NCI-H187 (cell line): ENCODE measurements at places on chromosomes 5 and 9.

GRCh38 chr5:125257057-125257972, 510.9 kb upstream of the ZNF608 start:
- DNase-seq = no peak

DNA sequence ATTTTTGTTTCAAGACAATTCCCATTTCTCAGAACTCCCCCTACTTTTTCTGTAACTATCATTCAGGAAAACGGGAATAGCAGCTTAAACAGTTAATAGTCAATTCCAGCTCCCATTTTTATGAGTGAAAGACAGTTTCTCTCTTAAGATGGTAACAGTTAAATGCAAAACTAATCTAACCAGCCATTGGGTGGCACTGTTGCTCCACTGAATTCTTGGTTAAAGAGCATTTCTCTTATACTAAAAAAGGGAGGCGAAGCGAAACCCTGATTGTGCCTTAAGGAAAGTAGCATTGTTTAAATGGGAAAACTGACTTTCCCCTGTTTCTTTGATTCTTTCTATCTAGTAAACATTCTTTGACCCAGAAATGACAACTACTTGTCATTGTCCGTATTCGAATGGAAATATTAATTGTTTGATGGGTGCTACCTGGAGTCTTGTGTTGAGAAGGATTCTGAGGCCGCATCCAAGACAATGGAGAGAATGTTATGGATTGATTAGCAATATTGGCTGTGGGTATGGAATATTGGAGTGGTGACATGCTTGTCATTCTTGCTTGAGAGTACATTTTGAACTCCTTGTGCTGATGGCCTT, 507.8 kb downstream of the MAT2B start:
- no peak for DNase-seq

DNA sequence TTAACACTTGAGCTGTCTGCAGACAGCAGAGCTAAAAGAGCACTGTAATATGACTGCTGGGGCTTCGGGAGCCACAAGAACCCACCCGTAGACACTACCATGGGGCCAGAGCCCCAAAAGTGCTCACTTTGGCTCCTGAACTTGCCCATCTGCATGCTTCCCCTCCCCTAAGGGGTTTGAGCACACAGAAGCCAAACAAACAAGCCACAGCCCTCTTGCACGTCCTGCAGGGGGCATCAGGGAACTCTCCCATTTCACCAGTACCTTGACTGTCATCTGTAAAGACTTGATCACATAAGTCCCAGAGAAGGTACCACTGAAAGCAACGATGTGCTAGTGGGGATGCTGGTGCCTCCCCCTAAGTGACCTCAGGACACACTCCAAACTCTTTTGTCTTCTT, 681.8 kb downstream of the SEMA5A start:
- no peak for DNase-seq

DNA sequence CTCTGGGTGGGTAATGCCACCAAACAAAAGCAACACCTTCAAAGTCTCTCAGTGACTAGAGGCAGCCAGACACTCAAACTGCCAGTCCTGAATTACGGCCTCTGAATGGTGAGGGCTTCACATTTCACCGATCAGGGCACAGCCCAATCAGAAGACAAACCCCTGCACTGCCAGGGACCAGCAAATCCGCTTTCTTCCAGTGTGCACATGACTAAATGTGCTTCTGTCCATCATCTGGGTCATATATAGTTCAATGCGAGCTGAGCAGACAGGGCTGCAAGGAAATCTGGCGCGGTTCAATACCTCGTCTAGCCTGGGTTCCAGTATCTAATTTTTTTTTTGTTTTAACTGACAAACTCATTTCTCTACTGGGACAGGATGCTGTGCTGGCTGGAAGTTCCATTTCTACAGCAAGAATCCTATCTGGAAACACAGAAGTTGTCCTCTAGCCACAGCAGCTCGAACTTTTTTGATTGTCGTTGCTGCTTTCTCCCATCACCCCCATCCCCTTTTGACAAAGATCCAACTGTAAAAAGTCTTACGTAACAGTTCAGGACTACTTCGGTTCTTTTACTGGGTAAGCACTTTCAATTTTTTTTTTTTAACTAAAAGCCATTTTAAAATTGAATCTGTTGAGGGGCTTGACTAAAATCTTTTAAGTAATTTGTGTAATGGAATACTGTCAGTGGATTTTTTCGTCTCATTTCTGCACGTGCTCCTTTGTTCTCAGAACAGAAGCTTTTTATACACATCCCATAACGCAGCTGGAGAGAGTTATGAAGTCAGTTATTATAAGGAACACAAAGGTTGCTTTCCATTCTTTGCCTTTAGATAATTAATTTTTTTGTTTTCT, 112.7 kb downstream of the NR6A1 start:
- DNase-seq = peak; percentile 15

GRCh38 chr9:9352877-9353481, 1259.8 kb downstream of the PTPRD start:
- DNase-seq = no peak

DNA sequence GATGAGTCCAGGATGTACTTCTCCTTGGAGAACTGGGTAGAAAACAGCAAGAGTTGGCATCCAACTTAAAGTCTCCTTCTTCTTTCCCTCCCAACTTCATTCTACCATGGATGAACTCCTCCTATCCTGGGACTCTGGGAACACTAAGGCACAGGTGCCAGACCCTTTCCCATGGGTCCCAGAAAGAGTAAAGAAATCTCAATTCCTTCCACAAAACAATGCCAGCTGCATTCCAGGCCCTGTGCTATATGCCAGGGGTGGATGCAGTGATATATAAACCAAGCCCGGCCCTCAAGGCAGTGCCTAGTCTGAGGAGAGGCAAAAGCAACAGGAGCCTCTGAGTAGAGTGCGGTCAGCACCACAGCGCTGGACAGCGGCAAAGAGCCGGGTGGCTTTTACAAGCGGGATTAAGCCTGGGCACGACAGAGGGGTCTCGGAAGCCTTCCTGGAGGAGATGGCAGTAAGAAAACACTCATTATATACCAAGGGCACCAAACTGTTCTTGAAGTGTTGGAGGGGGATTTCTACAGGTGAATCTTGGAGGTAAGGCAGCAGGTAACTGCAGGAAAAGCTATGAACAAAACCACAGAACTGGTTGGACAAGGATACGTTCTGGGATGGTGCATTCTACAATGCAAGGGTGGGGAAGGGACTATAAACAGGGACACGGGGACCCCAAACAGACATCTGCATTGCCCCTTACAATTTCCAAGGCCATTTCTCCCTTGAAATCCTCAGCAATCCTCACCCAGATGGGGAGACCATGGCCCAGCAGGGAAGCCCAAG, 16.4 kb upstream of the TOR2A start:
- DNase-seq = no peak

- DNase-seq = peak; percentile 61
These were observed 132.5 kb downstream of the SEMA6A start for GRCh38 chr5:116442095-116442534.

- no peak for DNase-seq
These were observed 456.0 kb downstream of the SEMA5A start for GRCh38 chr5:9089893-9090292.

DNA sequence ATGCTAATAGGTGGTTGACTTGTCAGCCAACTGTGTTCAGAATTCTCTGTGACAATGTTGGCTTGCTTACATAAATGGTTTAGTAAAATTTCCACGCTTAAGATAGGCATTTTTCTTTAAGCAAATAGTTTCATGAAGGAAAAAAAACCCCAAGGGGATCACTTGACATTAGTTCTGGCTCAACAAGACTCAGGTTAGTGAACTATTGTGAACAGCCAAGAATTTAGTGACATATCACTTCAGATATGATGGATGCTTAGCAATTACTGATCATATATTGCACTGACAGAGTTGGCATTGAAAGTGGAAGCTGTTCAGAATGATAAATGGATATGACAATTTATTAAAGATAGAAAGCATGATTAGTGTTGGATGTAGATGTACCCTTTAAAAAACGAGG, 218.5 kb downstream of the TMEM232 start:
- DNase-seq = no peak
